Activated CD8-positive, alpha-beta memory T cell treated with anti-CD3 and anti-CD28 coated beads for 1 hour (primary cell): ENCODE measurements at places on chromosomes 1 and 21.

- no peak for DNase-seq
Measured at GRCh38 chr1:10733474-10734366, 62.7 kb downstream of the CASZ1 start.

- no peak for DNase-seq
Measured at GRCh38 chr1:85111695-85112094, 63.4 kb upstream of the MCOLN3 start.

DNA sequence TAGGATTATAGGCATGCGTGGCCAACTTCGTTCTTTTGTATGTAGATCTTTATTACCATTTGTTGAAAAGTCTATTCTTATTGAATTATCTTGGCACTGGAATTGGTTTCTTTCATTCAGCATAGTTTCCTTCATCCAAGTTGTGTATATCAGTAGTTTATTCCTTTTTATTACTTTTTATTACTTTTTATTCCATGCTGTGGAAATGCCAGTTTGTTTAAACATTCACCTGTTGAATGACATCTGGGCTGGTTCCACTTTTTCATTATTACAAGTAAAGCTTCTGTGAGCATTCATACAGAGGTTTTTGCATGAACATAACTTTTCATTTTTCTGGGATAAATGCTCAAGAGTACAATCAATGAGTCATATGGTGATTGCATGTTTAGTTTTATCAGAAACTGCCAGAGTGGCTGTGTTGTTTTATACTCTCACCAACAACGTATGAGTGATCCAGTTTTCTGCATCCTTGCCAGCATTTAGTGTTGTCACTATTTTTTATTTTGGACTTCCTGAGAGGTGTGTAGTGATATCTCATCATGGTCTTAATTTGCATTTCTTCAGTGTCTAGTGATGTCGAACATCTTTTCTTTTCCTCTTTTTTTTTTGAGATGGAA, 28.6 kb downstream of the PTPRU start:
- no peak for DNase-seq

GRCh38 chr1:219413536-219413935, 199.4 kb downstream of the ZC3H11B start:
- DNase-seq = no peak

DNA sequence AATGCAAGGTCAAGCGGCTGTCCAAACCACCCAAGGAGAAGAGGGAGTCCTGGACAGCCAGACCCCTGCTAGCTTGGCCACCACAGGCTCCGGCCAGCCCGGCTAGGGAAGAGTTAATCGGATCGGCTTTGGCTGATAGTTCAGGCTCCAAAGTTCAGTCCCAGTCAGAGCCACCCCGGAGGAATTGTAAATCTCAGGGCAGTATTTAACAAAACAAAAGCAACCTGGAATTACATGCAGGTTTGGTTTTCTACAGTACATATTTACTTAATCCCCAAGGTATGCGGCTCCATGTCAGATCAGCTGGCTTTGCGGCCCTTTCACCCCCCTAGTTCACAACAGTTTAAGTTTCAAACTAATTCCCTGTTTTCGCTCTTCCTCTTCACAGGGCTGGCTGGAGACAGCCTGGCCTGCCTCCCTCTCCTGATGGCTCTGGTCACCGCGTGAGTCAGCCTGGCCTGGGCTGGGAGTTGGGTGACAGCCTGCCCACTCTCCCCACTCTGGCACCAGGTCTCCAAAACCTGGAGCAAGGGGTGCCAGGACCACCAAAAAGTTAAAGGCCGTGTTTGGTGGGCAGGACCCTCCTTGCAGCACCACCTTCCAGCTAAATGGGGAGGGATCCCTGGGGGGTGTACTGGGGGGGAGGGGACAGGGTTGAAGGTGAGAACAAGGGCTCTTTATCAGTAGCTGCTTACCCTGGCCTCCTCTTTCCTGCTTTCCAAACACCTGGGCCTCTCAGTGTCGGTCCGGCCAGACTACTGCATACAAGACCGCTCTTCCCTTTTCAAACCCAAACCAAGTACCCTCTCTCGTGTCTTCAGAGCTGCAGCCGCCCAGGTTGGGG, 1.9 kb downstream of the DHRS3 start:
- DNase-seq = no peak

GRCh38 chr1:26269198-26269550, 10.7 kb upstream of the SH3BGRL3 start:
- DNase-seq = no peak

GRCh38 chr1:87136607-87137341, 191.9 kb upstream of the LMO4 start:
- no peak for DNase-seq

GRCh38 chr1:234001817-234002216, 97.3 kb downstream of the SLC35F3 start:
- DNase-seq = no peak

DNA sequence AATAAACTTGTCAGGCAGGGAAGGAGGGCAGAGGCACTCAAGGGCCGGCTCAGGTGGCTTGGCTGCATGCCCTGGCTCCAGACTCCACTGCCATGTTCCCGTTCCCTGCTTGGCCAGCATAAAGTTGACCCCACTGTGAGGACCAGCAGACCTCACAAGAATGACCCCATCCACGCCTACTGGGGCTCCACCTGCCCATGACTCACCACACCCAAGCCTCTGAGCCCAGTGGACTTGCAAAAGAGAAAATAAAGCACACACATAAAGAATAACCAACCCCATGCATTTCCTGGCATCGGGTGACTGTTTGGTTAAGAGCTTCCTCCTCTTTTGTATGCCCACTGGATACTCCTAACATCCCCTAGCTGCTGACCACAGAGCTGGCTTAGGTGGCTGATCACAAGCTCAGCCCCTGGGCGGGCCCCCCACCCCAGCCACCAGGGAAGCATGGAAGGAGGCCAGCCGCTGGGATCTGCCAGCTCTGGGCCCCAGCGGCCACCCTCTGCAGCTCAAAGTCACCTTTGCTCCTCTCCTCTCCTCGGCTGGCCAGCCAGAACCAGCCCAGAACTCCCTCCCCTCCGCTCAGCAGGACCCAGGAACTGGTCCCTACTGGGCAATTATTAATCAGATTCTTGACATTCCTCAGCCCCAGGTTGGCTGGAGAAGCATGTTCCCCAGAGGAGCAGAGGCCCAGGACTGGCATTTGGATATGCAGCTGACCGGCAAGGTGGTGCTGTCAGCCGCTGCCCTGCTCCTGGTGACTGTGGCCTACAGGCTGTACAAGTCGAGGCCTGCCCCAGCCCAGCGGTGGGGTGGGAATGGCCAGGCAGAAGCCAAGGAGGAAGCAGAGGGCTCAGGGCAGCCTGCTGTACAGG, at the start of gene KLHDC7A:
KLHDC7A (plus strand) TSS at position 616 of the 875 bp plus-strand sequence; CDS start at position 668, 52 bp downstream.
- DNase-seq = no peak

DNA sequence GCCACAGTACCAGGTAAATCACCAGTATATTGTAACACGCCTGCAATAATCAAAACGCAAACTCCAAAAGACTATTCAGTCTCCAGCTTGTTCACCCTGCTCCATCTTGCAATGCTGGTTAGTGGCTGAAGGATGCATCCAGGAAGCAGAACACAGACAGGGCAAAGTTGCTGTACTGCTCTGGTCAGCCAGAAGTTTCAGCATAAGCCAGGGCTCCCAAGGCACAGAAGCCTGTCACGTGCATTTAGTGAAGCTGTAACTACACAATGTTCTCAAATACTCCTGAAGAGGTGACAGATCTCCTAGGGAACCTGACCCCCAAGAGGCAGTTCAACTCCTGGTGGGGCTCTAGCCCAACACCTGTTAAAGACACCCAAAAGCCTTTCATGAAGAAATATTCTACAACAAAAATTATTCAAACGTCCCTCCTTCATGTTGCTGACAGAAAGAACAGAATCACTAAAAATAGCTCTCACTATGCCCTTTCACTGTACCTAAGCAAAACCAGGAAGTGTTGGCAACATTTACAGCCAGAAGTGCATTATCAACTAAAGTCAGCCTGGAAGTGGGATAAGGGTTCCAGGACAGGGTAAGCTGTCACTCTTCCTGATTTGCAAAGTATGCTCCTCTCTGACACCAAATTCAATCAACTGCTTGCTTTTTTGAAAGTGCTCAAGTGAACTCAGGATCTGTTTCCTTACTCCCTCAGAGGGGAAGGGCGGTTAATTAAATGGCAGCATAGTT, 52.1 kb downstream of the SLC35D1 start:
- DNase-seq = no peak

DNA sequence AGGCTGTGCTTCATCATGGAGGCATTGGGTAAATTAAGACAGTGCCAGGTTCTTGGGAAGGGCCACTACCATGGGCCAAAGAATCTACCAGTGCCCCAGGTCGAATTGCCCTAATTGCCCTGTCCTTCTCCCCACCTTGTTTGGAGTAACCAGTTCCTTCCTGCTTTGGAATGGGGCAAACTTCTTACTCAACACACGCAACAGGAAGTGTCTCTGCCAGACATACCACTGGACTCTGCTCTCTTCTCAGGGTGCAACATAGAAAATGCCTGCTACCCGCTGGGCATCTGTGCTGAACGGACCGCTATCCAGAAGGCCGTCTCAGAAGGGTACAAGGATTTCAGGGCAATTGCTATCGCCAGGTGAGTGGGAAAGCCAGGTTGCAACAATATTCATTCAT, 15.8 kb downstream of the CDA start:
- DNase-seq = no peak
